NCI-H1092 (cell line): ENCODE measurements at places on chromosomes 7 and 10.

DNA sequence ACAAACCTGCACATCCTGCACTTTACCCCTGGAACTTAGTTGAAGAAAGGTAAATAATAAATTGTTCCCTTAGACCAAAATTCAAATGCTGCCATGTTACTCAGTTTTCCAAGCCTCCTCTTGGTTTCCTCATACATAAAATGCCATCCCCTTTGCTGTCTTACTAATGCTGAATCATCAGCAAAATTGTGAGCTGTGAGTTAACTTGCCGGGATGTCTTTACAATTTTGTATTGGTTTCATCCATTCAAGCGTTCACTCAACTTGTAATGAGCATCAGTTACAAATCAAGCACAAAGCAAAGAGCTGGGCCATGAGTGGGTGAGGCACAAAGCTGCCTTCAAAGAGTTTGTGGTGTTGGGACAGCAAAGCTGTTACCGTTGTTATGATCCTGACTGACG lies 395.8 kb upstream of the ZMIZ1 start:
- no peak for DNase-seq

GRCh38 chr10:89516149-89516832 lies 19.1 kb downstream of the SLC16A12 start:
- DNase-seq = no peak

DNA sequence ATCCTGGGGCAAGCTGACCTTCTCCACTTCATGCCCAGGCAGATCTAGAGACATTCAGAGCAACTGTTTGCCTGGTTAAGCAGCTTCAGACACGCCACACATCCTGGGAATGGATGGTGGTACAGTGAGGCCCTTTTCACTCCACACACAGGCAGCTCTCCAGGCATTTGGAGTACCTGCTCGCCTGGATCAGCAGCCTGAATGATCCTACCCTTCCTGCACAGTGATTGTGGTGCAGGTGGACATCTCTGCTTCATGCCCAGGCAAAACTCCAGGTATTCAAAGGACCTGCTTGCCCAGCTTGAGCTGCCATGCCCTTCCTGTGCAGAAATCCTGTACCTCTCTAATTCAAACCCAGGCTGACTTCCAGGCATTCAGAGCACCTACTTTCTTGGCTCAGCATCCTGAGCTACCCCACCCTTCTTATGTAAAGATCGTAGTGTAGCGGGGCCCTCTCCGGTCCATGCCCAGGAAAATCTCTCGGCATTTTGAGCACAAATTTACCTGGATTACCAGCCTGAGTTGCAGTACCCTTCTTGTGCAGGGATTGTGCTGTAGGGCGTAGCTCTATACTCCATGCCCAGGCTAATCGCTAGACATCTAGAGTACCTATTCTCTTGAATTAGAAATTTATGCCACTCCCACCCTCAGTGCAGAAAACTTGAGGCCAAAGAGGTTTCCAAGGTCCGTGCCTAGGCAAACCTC lies 972.8 kb downstream of the ANKRD7 start:
- no peak for DNase-seq

- no peak for DNase-seq
These were observed 1.4 kb downstream of the VOPP1 start for GRCh38 chr7:55570939-55571338.

DNA sequence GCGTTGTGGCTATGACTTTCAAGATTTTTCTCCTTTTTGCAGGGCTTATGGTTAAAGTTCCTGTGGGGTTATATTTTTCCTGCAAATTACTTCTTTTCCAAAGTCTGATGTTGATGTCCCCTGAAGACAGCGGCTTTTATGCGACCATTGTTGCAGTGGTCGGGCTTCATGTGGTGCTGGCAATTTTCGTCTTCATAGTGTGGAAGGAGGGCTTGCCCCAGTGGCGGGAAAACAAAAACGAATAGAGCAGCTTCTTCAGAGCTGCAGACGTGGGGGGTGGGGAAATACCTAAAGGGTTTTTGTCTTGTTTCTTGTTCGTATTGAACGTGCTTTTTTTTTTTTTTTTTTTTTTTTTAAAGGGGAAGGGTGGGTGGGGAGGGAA lies 53.8 kb downstream of the MCMBP start:
- no peak for DNase-seq

GRCh38 chr10:9469663-9470205 lies 1415.2 kb downstream of the GATA3 start:
- no peak for DNase-seq

DNA sequence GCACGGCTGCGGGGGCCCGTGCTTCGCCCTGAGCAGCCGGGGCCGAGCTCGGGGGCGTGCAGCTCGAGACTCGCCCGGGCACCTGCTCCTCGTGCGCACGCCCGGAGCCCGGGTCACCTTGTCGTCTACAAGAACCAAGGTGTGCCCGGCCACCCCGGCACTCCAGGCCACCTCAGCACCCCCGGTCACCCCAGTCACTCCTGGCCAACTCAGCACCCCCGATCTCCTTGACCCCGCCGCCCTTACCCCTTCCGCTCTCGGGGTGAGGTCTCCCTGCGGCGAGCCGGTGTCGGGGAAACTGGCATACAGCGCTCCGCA lies 268 bp upstream of the IGFBP3 start:
- DNase-seq = no peak

DNA sequence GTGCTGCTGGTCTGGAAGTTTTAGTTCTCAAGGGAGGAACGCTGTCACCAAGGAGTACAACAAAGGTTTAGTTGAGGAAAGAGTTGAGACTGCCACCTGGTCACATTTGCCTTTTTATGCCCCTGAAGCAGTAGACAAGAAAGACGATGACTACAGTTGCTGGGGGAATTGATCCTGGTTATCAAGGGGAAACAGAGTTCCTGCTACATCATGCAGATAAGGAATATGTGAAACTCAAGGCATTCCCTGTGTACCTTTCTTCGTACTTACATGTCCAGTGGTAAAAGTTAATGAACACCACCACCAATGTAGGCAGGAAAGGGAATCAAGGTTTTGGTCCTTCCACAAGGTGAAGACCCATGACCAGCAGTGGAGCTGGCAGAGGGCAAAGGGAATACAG lies 31.8 kb downstream of the SLC35B4 start:
- DNase-seq = no peak

DNA sequence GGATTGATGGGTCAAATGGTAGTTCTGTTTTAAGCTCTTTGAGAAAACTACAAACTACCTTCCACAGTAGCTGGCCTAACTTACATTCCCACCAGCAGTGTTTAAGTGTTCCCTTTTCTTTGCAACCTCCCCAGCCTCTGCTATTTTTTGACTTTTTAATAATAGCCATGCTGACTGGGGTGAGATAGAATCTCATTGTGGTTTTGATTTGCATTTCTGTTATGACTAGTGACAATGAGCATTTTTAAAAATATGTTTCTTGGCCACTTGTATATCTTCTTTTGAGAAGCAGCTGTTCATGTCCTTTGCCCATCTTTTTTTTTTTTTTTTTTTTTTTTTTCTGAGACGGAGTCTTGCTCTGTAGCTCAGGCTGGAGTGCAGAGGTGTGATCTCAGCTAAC lies 155.2 kb upstream of the BMPER start:
- DNase-seq = no peak
